ENCODE measurements at places on chromosomes 2 and 18.

DNA sequence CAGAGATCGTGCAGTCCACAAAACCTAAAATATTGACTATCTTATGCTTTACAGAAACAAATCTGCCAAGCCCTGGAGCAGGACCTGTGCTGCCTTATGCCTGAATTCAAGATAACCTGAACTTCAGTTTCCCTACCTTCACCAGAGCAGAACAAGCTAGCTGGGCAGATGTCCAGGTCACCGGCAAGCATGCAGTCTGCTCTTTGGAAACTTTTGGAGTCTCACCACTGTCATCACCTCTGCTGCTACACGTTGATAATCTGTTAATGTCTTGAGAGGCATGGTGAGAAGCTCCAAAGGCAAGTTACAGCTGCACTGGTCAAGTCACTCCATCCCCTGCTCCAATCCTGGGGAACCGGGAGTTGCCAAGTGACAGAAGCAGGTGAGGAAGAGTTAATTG lies 354.2 kb downstream of the RBM43 start:
- no peak for DNase-seq

DNA sequence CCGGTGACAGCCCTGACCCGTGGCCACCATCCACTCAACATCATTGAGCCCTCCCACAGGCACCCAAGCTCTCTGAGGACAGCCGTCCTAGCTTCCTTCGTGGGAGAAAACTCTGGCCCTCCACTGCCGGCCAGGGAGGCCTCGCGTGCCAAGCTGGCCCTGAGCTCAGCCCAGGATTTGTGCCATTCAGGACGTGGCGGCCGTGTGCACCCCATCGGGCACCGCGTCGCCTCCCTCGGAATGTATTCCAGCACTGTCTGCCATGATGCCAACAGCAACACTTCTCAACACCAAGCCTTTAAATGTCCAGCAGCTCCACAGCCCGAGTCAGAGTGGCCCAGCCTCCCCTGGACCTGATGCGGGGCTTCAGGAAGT lies 35.7 kb downstream of the ZNF516 start:
- DNase-seq, result no peak

GRCh38 chr2:149741646-149742045 lies 154.1 kb upstream of the MMADHC start:
- DNase-seq, result no peak

DNA sequence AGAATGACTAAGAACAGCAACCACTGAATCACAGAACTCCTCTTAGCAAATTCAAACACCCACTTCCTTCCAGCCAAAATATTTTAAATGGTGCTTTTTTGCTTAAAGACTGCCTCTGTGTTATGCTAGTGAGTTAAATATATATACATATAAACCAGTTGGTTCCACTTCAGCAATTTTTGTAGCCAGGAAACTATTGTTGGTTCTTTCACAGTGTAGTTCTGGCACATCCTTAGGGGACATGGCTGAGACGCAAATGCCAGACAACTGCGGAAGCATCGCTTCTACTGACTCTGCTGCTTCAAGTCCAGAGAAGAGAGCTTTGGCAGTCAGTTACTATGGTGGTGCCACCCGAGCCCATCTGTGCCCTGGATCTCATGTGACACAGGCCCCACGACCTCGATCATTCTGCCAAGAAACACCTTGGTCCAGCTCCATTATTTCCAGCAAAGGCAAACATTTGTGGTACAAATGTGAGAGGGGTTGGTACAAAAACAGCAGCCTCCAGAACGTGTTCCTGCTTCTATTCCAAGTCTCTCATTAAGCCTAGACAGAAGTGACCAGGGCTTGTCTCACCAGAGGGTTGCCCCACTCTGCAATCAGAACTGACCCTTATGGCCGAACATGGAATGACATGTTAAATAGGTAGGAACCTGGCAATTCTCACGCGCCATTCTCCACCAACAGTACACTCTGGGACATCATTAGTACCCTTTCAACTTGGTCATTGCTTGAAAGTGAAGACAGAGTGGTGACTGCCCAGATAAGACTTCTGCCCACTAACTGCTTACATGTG lies 117.8 kb upstream of the NRP2 start:
- no peak for DNase-seq

DNA sequence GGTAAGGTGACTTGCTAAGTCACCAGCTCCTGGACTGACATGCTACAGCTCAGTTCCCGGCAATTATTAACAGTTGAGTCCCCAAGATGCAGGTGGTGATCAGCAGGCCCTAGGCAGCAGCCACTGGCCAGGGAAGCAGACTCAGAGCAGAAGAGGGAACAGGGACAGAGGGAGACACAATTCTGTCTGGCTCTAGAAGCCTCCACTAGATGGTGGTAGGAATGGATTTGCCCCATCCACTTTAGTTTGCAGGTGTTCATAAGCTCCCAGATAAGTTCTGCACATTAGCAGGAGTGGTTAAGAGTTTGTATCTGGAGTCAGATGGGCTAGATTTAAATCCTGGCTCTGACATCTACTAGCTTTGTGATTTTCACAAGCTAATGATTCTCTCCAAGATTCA lies 25.5 kb upstream of the SLC1A4 start:
- DNase-seq, result no peak

- no peak for DNase-seq
Observed at GRCh38 chr2:236938126-236938525, 147.6 kb upstream of the COPS8 start.

- DNase-seq, result no peak
Observed at GRCh38 chr2:85231952-85232351, 95.8 kb downstream of the TGOLN2 start.

DNA sequence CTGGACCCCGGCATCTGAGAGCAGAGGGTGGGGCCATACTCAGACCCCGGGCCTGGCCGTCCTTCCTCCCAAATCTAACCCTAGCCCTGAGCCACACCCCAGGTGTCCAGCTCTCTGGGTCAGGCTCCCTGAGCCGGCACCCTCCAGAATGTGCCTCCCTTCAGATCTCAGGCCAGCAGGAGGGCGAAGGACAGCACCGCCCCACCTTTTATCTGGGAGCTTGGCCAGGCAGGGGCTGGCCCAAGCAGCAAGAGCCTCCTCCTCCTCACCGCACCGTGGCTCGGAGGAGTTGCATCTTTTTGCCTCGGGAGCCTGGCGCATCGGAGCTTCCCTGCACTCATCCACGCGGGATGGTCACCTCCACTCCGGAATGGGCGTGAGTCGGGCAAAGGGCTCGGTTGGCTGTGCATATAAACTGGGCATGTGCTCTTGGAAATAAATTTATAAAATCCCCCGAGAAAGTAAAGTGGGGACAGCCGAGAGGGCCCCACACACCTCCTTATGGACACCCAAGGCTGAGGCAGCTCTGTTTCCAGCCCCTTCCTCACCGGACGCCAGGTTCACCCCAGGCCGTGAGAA lies 69.1 kb upstream of the CTDP1 start:
- DNase-seq, result no peak

Measured in retina (tissue), 1 donor.